ENCODE measurements at places on chromosomes 2 and 18. TPM values are rescaled to one million over a fixed set of nuclear protein-coding genes. Genes with fewer than 3 reads are reported as not detected.
A peak's percentile ranks its signal among the peaks of the same experiment; 100 is the strongest.

DNA sequence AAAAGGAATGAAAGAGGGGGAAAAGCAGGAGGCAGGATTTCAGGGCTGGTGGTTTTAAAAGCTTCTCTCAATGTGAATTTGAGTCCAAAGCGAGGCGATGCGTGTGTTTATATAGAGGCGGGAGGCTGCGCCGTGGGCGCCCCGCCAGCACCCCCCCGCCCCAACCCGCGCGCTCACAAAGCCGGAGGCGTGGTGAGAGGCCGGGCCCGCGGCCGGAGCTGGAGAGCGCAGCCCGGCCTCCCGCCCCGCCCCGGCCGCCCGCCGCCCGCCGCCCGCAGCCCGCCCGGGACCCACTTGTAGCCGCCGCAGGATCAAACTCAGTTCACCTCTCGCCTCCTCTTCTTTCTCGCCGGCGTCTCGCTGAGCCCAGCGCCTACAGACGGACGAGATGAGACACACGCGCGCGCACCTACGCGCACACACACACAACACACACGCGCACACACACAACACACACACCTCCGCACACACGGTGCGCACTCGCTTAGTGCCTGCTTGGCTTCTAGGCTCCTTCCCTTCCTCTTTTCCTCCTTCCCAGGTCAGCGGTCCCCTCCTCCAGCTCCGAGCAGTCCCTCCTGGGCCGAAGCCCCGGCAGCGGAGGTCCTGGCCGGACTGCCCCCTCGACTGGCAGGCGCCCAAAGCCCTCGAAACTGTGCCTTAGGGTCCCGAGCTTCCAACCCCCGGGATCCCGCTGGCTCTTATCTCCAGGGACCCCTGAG is 1.3 kb upstream of the CYP26B1 start:
- no peaks in the 10 kb centered on the region for H3K4me1 ChIP-seq
- H3K27ac ChIP-seq: no peak overlapping the region
- H3K36me3 ChIP-seq: no peaks in the 10 kb centered on the region
- peaks cover 73% of the 10 kb centered on the region for H3K27me3 ChIP-seq

Gene EVA1A
- total RNA-seq: 0.53 TPM

Gene OXER1
- total RNA-seq: 0.48 TPM

GRCh38 chr2:240425236-240425615 is 10.2 kb upstream of the GPC1 start:
- H3K27me3 ChIP-seq: no peaks in the 10 kb centered on the region
- DNase-seq: no peak
- no peak overlapping the region for H3K4me3 ChIP-seq
- H3K36me3 ChIP-seq: no peaks in the 10 kb centered on the region

Gene SKA1
- 3.0 TPM for total RNA-seq

DNA sequence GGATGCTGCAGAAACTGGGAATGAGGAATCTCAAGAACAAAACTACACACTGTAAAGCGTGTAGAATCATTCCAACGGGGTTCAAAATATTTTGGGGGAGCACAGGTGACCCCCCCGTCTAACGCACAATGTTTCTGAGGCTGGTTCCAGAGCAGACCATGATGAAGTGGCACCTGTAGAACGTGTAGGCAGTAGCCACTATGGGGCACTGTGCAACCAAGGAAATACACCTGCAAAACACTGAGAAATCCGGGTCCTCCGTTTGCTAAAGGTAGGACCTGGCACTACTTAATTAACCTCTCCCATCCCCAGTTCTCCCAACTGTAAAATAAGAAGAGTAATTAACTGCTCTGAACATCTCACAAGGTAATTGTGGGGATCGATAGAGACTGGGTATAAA is 22.6 kb downstream of the ST6GAL2 start:
- no peak for DNase-seq
- H3K36me3 ChIP-seq: no peaks in the 10 kb centered on the region
- H3K4me3 ChIP-seq: no peak overlapping the region
- peaks cover 14% of the 10 kb centered on the region for H3K27me3 ChIP-seq

- H3K4me3 ChIP-seq: no peak overlapping the region
- no peak overlapping the region for H3K27ac ChIP-seq
- peaks cover 58% of the 10 kb centered on the region for H3K27me3 ChIP-seq
- no peaks in the 10 kb centered on the region for H3K4me1 ChIP-seq
- H3K36me3 ChIP-seq: no peaks in the 10 kb centered on the region
Observed at GRCh38 chr2:119521433-119522050, 2.7 kb downstream of the SCTR start.

DNA sequence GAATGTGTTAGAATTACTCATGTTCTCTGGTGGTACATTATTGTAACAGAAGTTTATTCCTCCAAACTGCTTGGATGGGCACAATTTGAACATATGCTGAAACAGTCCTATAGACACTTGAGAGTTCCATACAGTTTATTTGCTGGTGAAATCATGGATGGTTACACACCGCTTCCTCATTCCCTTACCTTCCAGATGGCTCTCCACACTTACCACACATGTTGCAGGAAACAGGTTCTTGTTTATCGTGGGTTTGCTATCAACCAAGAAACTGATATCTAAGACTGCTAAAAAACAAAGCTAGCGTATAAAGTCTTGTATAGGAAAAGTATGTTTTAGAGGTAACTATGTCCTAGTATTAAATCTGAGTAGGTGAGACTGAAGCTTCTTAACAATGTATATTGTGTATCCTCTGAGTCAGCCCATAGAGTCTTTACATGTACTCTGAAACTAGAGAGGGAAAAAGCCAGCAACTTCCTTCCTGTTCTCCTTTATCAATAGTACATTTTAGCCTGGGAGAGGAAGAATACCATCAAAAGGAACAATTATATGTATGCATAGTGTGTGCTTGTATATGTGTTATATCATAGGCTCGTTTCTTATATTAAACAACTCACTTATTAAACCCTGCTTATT is 313.1 kb downstream of the PLCL1 start:
- no peaks in the 10 kb centered on the region for H3K36me3 ChIP-seq
- H3K4me3 ChIP-seq: no peak overlapping the region
- no peak overlapping the region for H3K27ac ChIP-seq

- DNase-seq: no peak
- no peaks in the 10 kb centered on the region for H3K27me3 ChIP-seq
- no peak overlapping the region for H3K4me3 ChIP-seq
- no peaks in the 10 kb centered on the region for H3K4me1 ChIP-seq
- peaks cover 7% of the 10 kb centered on the region for H3K36me3 ChIP-seq
Observed at GRCh38 chr2:99450199-99450598, 39.6 kb downstream of the REV1 start.

DNA sequence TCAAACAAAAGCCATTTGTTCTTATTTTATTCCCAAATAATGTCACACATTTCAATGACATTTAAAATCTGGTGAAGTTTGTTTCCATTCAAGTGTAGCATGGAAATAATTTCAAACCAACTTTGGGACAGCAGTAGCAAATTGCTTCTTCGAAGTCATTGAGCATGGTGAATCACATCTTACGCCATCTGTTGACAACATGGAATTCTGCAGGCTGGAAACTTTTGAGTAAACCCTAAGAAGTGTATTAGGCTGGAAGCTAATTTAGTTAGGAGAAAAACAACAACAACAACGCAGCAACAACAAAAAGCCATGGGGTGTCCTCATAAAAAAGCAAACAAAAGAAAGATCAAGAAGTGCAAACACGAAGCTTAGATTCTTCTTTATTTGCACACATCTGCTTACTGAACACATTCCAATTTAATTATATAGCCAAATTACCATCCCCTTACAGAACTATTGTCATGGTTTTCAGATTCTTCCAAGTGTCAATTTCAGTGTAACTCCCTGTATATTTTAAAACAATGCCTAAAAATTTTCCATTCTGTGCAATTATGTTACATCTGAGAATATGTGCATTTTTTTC is 659.0 kb upstream of the CDH7 start:
- no peak overlapping the region for H3K4me3 ChIP-seq
- H3K27ac ChIP-seq: no peak overlapping the region
- DNase-seq: peak; percentile 65

- H3K4me3 ChIP-seq: no peak overlapping the region
- no peaks in the 10 kb centered on the region for H3K27me3 ChIP-seq
- no peaks in the 10 kb centered on the region for H3K4me1 ChIP-seq
- no peak overlapping the region for H3K27ac ChIP-seq
- no peak for DNase-seq
Observed at GRCh38 chr2:97857553-97857952, 138.2 kb downstream of the TMEM131 start.

Gene ANTXR1
- 36.0 TPM for total RNA-seq

DNA sequence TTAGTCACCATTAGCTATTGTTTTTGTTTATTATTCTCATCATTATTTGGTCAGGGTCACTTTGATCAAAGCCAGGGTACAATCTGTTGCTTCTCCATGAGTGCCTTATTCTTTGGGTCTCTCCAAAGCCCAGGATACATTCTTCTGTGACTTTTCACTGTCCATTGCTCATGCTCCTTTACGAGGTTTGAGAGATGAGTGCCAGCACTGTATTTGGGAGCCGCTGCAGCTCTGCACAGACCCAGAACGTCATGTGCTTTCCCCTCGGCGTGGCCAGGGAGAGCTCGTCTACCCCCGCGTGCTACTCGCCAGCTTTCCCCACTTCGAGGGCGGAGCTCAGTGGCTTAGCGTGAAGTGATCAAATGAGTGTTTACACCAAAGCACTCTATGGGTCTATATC is 123.7 kb downstream of the COL6A3 start:
- no peaks in the 10 kb centered on the region for H3K36me3 ChIP-seq
- no peak overlapping the region for H3K4me3 ChIP-seq
- H3K27me3 ChIP-seq: no peaks in the 10 kb centered on the region
- peak; percentile 92 for DNase-seq
- no peak overlapping the region for H3K27ac ChIP-seq

- no peaks in the 10 kb centered on the region for H3K27me3 ChIP-seq
- H3K27ac ChIP-seq: no peak overlapping the region
- H3K4me1 ChIP-seq: no peaks in the 10 kb centered on the region
- no peak overlapping the region for H3K4me3 ChIP-seq
- H3K36me3 ChIP-seq: no peaks in the 10 kb centered on the region
Observed at GRCh38 chr2:172012677-172013391, 13.1 kb downstream of the METAP1D start.

DNA sequence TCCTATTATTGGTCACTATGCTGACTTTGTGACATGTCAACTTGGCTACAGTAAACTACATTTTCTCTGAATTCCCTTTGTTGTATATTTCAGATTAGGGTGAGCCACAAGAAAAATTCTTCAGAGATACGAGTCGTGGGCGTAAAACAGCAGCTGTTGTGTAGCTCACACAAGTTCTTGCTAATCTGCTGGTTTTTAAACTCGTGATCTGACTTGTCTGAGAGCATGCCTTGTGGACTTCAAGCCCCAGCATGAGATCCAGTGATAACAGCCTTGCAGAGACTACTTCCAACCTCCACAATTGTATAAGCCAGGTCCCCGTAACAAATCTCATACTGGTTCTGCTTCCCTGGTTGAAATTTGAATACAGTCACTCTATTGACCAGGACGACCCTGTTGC is 259.8 kb upstream of the LYPD1 start:
- no peak for DNase-seq
- no peak overlapping the region for H3K27ac ChIP-seq
- H3K27me3 ChIP-seq: no peaks in the 10 kb centered on the region
- H3K4me3 ChIP-seq: no peak overlapping the region

DNA sequence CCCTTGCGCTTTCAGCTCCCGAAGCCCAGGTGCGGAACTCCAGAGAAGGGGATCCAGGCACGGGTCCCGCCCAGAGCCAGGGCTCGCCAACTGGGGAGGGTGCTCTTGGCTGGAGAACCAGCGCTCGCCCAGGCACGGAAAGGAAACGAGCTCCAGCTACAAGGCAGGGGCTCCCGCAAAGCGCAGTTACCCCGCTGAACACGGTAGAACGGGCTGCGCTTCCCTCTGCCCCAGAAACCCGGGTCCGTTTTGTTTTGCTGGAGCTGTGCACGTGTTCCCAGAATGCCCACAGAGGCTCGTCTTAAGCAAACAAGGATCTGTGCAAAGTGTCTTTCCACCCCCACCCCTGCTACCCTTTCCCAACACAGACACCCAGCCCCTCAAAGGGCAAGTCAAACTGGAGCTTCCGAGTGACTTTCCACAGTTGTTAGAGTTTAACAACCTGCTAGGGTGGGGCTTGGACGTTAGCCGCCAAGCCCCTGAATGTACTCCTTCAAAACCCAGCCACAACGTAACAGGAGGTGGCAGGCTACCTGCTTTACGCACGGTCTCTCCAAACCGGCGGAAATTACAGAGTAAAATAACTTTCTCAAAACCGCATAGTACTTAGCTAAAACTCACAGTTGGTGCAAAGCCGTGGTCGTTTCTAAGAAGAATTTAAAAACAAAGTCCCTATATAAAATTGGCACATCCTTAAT is 775 bp downstream of the RNF125 start:
- H3K27me3 ChIP-seq: peaks cover 3% of the 10 kb centered on the region
- H3K4me1 ChIP-seq: no peaks in the 10 kb centered on the region
- H3K36me3 ChIP-seq: no peaks in the 10 kb centered on the region
- DNase-seq: peak; percentile 49
- H3K27ac ChIP-seq: peak overlapping the region; percentile 74
- H3K4me3 ChIP-seq: peak overlapping the region; percentile 38

- H3K27ac ChIP-seq: no peak overlapping the region
- no peak overlapping the region for H3K4me3 ChIP-seq
- H3K27me3 ChIP-seq: no peaks in the 10 kb centered on the region
- DNase-seq: no peak
- H3K4me1 ChIP-seq: no peaks in the 10 kb centered on the region
- H3K36me3 ChIP-seq: no peaks in the 10 kb centered on the region
Observed at GRCh38 chr2:10179422-10179821, 56.9 kb downstream of the RRM2 start.

Gene SLC30A3
- total RNA-seq: 75.1 TPM

DNA sequence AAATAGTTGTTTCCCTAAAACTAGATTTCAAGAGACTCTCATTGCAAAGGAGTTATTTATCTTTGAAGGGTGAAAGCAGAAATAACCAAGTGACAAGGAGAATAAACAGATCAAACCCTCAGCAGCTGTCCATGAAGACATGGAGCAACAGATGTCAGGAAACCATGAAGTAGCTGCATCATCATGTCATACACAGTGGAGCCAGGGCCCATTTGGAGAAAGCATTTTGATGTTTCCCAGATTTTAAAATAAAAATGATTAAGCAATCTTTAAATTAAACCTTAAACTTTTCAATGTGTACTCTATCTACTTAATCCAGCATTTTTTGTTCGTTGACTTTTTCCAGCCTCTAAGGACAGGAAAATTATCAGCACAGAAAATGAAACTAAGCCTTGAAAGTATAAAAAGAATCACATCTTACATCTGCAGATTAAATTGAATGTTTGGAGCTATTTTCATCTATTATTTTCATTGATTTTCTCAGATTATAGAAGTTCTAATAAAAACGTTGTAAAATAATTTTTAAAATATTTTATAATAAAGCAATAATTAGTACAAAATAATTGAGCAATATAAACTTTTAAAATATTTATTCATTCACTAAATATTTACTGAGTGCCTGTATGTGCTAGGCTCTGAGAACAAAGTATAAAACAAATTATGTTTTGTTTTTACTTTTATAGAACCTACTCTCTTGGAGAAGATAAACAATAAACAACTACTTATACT is 860.1 kb downstream of the BCL11A start:
- peaks cover 7% of the 10 kb centered on the region for H3K4me1 ChIP-seq
- DNase-seq: no peak
- H3K27ac ChIP-seq: no peak overlapping the region
- no peaks in the 10 kb centered on the region for H3K27me3 ChIP-seq
- no peaks in the 10 kb centered on the region for H3K36me3 ChIP-seq
- no peak overlapping the region for H3K4me3 ChIP-seq
